ENCODE measurements at places on chromosomes 3 and 15.
A peak's percentile ranks its signal among the peaks of the same experiment; 100 is the strongest.

- H3K36me3 ChIP-seq = no peaks in the 10 kb centered on the region
- peaks cover 33% of the 10 kb centered on the region for H3K4me1 ChIP-seq
- no peak for DNase-seq
- no peak overlapping the region for H3K27ac ChIP-seq
- no peaks in the 10 kb centered on the region for H3K27me3 ChIP-seq
Measured at GRCh38 chr15:28977377-28978010, 91.7 kb downstream of the APBA2 start.

- H3K36me3 ChIP-seq = no peaks in the 10 kb centered on the region
- no peaks in the 10 kb centered on the region for H3K27me3 ChIP-seq
- no peak for DNase-seq
- H3K27ac ChIP-seq = no peak overlapping the region
Measured at GRCh38 chr15:47945872-47946650, 174.7 kb upstream of the SLC24A5 start.

- peaks cover 8% of the 10 kb centered on the region for H3K4me1 ChIP-seq
- H3K27ac ChIP-seq = no peak overlapping the region
- DNase-seq = no peak
- H3K4me3 ChIP-seq = peak overlapping the region; percentile 19
- no peaks in the 10 kb centered on the region for H3K36me3 ChIP-seq
- peaks cover 59% of the 10 kb centered on the region for H3K27me3 ChIP-seq
Measured at GRCh38 chr15:79433276-79433990, 1.3 kb downstream of the MINAR1 start.

DNA sequence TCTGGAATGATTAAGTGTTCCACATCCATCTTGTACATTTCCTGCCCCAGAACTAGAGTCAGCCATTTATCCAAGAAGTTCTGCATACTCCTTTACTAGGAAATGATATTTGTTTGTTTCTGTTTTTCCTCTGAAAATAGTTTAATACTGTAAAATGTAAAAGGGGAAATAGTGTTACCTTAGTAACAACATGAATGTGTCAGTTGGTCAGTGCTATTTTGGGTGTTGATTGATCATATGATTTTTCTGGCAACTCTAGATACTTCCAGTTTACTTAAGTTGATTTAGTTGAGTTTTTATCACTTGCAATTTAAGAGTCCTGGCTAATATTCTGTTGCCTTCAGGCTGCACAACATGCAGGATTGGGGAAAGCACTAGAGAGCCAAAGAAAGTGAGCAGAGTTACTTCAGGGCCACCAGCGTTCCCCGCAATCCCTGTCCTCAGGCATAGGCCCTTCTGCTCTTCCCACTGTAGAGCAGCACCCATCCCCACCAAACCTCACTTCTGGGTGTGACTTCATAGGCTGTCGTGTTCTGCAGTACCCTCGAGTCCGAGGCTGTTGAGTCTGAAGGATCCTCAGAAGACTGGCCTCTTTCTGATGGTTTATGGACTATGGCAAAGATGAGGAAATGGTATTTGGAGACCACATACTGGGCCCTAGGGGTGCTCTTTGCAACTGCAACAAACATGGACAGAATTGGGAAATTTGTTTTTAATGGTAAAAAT is 69.0 kb downstream of the CHD2 start:
- H3K4me3 ChIP-seq = no peak overlapping the region
- peaks cover 72% of the 10 kb centered on the region for H3K36me3 ChIP-seq
- no peak overlapping the region for H3K27ac ChIP-seq
- no peak for DNase-seq
- no peaks in the 10 kb centered on the region for H3K27me3 ChIP-seq

DNA sequence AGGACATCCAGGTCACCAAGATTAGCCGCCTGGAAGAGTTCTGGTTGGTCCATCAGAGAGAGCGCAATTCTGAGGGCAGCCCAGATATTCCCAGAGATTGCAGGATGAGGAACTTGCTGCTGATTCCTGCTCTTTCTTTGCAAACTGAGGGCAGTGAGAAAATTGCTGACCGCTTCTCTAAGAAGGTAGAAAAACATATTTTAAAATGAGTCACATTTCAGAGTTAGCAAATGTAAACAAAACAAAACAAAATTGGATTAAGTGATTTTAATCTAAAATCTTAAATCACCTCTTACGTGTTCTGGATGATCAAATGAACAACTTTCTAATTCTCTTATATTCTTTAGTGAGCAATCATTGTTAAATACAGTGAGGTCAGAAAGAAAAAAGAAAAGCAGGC is 149.0 kb downstream of the USP13 start:
- H3K4me1 ChIP-seq = no peaks in the 10 kb centered on the region
- no peak overlapping the region for H3K4me3 ChIP-seq
- no peaks in the 10 kb centered on the region for H3K36me3 ChIP-seq
- H3K27me3 ChIP-seq = peaks cover 4% of the 10 kb centered on the region
- no peak for DNase-seq

DNA sequence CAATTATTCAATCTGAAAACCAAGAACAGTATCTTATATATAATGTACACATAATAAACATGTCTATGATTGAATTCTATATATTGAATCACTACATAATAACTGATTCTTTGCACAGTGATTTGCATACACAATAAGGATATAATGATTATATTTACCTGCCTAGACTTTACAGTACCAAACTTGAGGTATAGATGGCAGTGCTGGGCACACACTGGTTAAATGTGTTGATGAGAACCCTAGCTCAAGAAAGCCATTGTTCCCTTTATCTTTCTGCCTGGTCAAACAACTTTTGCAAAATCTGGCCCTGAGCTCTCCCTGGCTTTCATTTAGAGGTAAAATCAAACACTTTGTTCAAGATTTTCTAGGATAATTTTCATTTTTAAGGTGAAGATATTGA is 697.7 kb downstream of the TUSC7 start:
- H3K27ac ChIP-seq = no peak overlapping the region
- no peak for DNase-seq
- H3K27me3 ChIP-seq = no peaks in the 10 kb centered on the region

GRCh38 chr3:198043119-198043518 is 83.1 kb downstream of the LMLN start:
- peaks cover 3% of the 10 kb centered on the region for H3K4me1 ChIP-seq
- H3K4me3 ChIP-seq = no peak overlapping the region
- no peak overlapping the region for H3K27ac ChIP-seq
- H3K36me3 ChIP-seq = no peaks in the 10 kb centered on the region

DNA sequence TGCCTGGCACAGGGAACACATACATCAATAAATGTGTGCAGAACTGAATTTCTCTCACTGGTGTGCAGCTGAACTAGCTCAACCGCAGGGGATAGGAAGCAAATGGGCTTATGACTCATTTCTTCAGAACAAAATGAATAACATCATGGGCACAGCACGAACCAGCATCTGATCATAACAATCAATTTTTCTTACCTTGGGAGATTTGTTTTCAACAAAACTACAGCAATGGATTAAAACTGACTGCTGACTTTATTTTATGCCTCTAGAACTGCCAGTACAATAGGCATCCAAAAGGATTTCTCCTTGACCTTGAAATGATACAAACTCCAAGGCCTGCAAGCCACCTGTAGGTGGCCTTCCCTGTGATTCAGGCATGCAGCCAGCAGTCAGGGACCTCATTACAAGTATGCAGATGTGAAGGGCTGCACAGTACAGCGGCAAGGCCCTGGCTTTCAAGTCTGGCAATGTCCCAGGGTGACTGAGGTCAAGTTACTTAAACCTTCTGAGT is 26.1 kb downstream of the TAMM41 start:
- DNase-seq = peak; percentile 28
- peaks cover 7% of the 10 kb centered on the region for H3K4me1 ChIP-seq
- H3K4me3 ChIP-seq = no peak overlapping the region
- peaks cover 31% of the 10 kb centered on the region for H3K36me3 ChIP-seq
- H3K27me3 ChIP-seq = no peaks in the 10 kb centered on the region
- peak overlapping the region; percentile 1 for H3K27ac ChIP-seq
